ENCODE measurements at places on chromosomes 16 and 17. TPM values are rescaled to one million over a fixed set of nuclear protein-coding genes. Genes with fewer than 3 reads are reported as not detected.

DNA sequence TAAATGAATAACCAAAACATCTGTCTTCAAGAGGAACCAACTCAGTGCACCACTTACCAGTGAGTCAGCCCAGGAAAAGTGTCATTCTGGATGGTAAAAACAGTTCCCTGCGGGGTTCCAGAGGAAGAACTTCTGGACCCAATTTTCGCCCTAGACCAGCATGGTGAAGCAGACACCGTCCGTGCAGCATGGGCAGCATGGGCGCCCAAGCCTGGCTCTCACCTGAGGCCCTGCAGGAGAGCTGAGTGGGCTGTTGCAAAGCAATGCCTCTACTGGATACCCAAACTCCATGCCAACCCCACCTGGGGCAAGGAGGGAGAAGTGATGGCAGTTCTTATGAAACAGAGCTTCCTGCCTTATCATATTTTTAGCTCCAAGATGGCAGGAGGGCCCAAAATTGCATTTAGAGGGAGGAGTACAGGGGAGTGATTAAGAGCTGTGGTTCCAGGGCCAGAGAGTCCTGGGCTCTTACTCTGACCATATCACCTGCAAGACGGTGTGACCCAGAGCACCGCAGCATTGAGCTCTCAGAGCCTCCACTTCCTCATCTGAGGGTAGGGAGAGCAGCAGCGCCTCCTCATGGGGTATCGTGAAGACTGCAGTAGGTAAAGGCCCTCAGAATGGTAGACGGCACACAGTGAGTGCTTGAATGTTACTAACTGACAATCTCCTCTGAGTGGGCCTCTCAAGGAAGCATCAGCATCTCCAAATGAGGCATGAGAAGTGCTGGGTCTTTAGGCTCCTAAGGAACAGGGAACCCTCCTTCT lies 16.6 kb upstream of the INPP5K start:
- no peak for DNase-seq

DNA sequence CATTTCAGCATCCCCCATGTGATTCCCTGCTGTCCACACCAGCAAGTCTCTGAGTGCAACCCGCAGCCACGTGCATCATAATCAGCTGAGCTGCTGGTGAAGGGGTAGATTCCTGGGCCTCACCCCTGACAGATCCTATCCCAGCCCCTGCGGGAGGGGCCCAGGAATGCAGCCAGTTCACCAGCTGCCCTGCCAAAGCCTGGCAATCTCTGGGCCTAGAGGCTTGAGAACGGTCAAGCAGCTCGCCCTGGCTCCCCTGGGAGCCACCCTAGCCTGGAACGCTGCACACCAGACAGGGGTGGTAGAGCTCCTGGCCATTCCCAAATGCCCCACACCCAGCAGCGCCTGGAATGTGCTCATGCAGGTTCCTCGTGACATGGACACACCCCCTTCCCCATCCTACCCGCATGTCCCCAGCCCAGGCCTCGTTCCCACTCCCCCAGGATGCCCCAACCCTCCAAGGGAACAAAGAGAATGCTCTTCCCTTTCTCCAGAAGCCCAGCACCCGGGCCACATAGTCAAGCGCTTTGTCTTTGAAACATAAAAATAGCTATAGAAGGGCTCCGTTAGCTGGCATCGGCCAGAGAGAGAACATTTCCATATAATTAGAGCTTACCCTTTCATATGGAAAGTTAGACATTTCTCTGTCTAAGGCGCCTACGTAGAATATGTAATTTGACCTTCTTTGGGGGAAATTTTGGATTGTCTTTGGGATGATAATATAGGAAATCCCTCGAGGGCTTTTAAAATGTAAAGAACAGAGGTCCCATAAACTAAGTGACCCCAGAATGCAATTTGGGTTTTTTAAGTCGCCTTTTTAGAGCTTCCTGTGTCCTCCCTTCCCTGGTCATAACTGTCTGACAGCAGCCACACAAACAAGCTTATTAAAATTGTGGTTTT lies 3.4 kb downstream of the CEP295NL start:
- no peak for DNase-seq

DNA sequence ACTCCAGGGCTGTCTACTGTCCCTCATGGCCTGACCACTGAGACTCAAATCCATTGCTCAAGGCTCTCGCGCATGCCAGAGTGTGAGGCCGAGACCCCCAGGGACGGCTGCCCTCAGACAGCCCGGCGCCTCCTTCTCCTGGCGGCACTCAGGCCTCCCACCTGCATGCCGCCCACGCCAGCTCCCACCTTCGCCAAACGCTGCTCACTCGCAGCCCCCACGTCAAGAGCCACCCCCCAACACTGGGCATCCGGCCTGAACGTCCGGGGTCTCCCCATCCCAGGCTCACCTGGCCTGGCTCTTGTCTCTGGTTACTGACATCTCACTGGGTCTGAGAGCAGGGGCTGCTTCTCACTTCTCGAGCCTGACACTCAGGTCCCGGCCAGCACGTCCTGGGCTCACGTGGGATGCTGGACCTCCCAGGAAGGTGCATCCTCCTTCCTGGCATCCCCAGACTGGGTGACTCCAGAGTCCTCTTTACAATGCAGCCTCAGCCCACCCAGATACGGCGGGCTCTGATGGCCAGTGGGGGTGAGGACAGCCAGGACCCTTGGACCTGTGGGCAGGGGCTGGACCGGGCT lies 12.2 kb upstream of the CACNA1H start:
- no peak for DNase-seq

DNA sequence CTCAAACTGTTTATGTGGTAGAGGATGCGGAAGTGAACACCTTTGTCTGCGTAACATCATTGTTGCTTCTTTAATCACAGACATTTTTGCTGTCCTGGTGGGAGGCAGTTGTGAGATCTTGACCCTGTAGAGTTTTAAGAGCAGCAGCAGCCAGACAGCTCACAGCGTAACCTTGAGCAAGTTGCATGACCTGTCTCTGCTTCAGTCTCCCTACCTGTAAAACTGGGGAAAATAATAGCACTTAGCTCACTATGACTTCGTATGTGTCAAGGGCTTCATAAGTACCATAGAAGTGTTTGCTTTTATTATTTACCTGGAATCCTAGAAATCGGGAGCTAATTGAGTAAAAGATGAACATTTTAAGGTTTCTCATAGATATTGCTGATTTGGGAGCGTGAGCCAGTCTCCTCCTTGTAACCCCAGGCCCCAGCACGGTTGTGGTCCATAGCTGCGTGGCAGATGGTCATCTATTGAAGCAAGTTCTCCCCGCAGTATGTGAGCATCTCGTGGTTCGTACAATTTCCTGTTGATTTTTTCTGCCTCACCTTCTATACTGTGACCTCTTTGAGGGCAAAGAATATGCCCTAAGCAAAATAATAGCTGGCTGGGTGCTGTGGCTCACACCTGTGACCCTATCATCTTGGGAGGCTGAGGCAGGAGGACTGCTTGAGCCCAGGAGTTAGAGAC lies 34.4 kb downstream of the GPRC5B start:
- no peak for DNase-seq

- DNase-seq, result no peak
Observed at GRCh38 chr17:7019839-7020519, 2.9 kb upstream of the BCL6B start.

DNA sequence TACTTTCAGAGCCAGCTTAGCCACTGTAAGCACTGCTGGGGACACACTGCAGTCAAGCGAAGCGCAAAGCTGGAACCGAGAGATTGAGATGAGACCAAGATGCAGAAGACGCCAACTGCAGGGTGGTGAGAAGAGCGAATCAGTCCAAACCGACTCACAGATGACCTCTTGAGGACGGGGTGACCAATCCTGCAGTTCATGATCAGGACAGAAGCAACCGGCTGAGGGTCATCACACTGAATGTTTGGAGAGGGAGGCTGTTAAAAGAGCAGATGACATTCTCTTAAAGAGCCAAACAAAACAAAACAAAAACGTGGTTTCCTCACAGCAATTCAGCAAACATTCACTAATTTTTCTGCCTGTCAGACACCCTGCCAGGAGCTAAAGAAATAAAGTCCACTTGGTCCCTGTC lies 8.5 kb downstream of the HASPIN start:
- no peak for DNase-seq

- DNase-seq, result no peak
Observed at GRCh38 chr16:46690281-46691178, 1.1 kb downstream of the ORC6 start.

- DNase-seq, result no peak
Observed at GRCh38 chr17:34547453-34548063, 31.8 kb upstream of the TMEM132E start.

DNA sequence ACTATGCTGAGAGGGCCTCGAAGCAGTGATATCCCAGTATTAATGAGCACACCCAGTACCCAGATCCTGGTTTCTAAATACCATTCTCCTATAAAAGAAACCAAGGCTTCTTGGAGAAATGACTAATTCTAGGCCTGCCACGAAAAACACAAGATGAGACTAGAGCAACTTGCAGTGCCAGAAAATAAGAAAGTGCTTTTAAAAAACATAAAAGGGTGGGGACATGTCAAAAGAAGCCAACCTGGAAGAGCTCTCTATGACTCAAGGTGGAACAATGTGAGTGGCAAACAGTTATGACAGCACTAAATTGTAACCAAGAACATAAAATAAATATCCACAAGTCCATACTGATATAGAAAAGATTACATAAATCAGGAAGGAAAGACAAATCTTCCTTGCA lies 153.2 kb upstream of the KCNJ18 start:
- DNase-seq, result no peak

The ZNF423 gene
- 10.3 TPM for total RNA-seq

The ASGR2 gene
- total RNA-seq, result 2.7 TPM

The AHSP gene
- total RNA-seq, result not detected

The SDR42E1 gene
- total RNA-seq, result 4.2 TPM

The ADAM11 gene
- total RNA-seq, result 3.7 TPM

All from vagina (tissue), 2 donors.